ENCODE measurements at places on chromosomes 16 and 17.

DNA sequence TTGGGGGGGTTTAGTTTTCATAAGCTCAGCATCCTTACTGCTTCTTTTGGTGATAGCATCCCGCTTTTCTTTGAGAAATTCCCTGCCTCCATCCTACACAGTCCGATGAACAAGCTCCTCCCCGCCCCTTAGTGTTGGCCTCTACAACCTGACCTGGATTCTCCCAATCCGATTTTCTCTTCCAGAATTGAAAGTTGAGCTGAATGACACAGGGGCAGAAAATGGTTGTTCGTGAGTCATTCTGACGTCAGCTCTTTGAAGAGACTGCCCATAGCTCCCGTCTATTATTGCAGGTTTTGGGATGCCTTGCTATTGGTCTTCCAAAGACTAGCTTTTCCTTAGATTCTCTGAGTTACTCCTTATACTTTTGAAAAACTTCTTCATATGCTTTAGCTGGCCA is 279.7 kb downstream of the SLC39A11 start:
- DNase-seq: no peak

GRCh38 chr17:48633266-48633677 is 7.1 kb upstream of the HOXB9 start:
- DNase-seq: no peak

DNA sequence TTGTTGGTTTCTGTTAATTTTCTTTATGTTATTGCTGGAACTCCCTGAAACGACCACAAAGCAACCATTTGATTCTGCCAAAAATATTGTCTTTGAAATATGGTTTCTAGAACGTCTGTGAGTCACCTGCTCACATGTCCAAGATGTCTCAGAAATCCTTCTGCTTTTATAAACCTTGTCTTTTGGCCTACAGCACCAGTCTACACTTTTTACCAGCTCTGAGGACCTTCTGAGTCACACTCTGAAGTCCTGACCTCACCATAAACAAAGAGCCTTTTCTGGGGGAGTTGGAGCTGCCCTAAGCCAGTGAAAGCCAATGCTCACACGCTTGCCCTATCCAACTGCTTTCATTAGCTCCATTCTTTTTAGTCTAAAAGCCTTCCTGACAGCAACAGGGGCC is 55.5 kb downstream of the GRIN2A start:
- DNase-seq: no peak

DNA sequence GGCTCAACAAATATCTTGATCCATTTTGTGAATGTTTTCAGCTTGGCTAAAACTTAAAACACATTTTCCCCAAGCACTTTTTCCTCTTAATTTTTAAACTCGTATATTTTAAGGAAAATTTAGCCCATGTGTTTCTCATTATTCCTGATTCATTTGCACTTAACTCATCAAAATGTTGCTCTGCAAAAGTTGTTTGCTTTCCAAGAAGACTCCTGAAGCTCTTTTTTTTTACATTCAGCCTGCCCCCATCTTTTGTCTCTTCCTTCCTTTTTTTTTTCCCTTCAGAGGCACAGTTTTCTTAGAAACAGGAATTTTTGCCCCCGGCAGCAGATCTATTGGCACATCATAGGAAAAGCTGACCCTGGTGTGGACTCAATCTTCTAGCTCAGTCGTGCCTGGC is 155.0 kb upstream of the SALL1 start:
- no peak for DNase-seq

- DNase-seq: no peak
Observed at GRCh38 chr17:30969989-30970830, 629 bp upstream of the RNF135 start.

GRCh38 chr17:70420861-70421445 is 251.6 kb downstream of the KCNJ2 start:
- DNase-seq: no peak
